ENCODE measurements at places on chromosomes 3 and 15.

- no peak for DNase-seq
Observed at GRCh38 chr3:141287326-141287725, 55.7 kb downstream of the PXYLP1 start.

- DNase-seq, result no peak
Observed at GRCh38 chr15:68318008-68318835, 40.7 kb downstream of the FEM1B start.

- no peak for DNase-seq
Observed at GRCh38 chr15:80584973-80585525, 110.1 kb upstream of the ABHD17C start.

DNA sequence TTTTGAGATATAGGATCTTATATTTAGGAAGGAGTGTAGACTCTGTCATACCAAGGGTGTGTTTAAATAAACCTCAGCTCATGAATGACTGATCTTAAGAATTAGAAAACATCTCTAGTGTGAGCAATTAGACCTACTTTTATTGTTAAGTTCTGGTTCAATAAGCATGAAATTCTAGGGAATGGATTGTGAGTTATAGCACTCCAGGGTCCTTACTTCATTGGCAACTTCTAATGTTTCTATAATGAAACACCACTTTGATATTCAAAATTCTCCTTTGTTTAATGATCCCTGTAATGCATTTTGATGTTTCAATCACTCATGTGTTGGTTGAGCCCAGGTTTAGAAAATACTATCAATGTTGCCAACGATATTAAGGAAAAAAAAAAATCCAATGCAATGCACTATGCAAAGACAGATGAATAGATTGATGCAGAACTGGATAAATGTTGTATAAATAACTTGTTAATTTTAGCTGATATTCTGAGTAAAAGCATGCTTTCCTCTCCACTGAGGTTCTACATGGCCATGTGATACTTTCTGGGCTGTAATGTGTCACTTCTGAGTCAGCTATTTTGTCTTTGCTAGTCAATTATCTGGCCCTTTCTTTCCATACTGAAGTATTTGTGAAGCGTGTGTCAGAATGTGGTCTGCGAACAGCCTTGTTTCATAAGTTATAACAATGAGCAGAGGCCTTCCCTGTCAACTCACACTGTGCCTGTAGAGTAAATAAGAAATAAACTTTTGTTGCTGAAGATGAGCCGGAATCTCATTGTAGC lies 1035.9 kb downstream of the PLOD2 start:
- DNase-seq, result no peak

GRCh38 chr3:13288732-13289718 lies 131.1 kb downstream of the NUP210 start:
- no peak for DNase-seq

DNA sequence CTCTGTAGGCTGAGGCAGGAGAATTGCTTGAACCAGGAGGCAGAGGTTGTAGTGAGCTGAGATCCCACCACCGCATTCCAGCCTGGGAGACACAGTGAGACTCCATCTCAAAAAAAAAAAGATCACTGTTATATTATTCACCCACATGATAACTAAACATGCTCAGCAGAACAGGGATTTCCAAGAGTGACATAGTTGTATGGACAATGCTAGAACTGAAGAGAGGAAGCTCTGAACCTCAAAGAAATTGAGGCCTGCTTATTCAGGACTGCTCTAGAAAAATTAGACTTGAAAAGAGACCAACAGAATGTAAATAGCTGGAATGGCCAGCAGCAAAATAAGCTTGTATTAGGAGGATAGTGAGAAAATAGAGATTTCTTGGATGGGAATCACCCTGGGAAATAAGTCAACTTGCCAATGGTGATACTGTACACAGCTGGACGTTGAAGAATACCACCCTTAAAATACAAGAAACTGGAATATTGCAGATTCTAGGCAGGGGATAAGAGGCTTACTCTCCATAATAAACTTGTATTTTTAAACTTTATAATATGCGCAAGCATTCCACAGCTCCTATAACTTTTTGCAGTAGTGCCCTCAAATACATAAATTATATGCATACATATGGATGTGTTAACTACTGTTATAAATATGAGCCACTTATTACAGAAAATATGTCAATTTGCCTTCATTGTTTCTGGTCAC lies 28.2 kb downstream of the PIK3CB start:
- DNase-seq, result no peak

DNA sequence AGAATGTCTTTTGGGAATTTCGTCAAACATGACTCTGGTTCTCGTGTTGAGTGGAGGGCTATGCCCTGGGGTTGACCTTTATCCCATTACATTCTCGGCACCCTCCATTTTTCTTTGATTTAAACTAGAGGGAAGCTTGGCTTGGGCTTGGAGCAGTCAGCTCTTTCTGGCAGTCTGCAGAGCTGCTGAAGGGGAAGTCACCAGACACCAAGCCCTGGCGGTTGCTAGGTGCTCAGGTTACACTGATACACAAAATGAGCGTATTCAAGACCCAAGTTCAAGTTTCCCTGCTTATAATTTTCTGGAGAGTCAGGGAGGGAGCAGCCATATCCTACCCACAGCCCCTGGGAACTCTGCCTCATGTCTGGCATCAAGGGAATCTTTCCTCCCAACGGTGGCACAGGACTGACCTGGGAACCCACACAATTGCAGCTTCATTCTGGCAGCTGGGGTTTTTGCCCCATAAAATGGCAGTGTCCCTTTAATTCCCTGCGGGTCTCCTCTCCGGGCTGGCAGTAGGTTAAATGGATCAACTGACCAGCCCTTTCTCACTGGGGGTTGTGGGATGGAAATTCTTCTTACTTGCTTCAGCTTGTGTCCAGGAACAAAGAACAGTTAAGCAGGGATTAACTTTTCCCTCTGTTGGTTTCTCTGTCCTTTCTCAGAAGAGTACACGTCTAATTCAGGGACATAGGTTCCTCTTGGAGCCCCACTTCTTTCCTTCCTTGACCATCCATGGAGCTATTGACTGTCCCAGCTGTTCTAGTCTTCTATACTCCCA lies 110.0 kb upstream of the DLG1 start:
- no peak for DNase-seq

GRCh38 chr3:74288761-74289160 lies 325.7 kb downstream of the CNTN3 start:
- no peak for DNase-seq

GRCh38 chr3:126911162-126912026 lies 71.5 kb upstream of the PLXNA1 start:
- peak; percentile 90 for DNase-seq

GRCh38 chr3:115803661-115804060 lies 180.4 kb downstream of the GAP43 start:
- DNase-seq, result no peak

- no peak for DNase-seq
Observed at GRCh38 chr15:71385026-71385425, 269.8 kb downstream of the THSD4 start.

GRCh38 chr3:56055546-56055945 lies 412.7 kb downstream of the ERC2 start:
- DNase-seq, result no peak

DNA sequence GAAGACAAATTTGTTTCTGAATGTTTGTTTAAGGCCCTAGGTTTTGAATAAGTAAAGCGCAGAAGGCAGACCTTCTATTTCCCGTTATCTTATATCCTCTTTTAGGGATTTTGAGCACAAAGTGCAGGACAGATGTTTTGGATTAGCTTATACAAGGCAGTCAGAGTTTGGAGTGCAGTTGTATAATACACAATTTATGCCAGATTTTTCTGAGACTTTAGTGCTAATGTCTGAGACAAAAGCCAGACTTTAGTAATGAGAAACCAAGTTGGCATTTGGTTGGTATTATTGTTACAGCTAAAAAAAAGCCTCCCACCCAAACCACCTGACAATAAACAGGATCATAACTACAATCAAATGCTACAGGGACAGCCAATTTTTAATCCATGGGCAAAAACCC lies 309.9 kb upstream of the SATB1 start:
- DNase-seq, result no peak

GRCh38 chr15:91291673-91292072 lies 191.6 kb downstream of the SV2B start:
- no peak for DNase-seq

DNA sequence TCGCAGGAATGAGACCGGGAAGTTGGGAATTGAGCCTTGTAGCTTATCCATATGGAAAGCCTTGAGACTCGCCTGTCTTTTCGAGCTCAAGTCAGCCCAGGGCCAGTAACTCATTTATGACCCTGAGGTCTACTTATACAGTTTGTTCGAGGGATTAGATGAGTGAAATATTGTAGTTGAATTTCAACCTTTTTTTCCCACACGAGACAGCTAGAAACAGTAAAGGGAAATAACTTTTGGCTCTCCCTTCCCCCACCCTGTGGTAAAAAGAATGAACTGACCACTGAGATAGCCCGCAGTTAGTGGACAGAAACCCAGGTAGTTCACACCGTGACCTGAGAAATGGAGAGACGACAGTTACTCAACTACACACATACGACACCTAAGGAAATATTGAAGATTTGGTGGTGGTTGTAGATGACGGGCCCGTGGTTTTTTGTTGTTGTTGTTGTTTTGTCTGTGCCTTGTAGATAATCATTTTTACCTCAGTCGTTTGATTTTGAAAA lies 841 bp downstream of the EIF3J start:
- no peak for DNase-seq

- no peak for DNase-seq
Observed at GRCh38 chr15:66763186-66764071, 61.4 kb downstream of the SMAD6 start.

DNA sequence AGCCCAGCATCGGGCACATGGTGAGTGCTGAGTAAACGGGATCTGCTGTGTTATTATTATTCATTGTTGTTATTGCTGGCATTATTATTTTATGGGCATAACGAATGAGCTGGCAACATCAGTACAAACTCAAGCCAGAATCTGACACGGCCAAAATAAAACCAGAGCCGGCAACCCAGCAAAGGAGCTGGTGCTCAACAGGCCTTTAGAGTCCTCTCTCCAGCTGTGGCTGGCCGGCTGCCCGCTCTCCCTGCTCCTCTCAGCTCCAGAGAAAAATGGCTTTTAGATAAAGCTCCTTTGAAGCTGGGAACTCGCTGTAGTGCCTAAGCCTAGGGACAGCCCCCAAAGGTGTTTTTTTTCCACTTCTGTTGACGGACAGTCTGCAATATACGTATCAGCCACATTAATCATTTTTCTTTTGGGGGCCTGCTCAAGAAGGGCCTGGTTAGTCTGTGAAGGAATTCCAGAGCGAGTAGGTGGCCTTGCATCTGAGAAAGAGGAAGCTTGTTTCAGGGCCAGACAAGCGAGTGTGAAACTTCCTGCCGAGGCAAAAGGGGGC lies 193.9 kb upstream of the UBE2E1 start:
- DNase-seq, result peak; percentile 55

- DNase-seq, result no peak
Observed at GRCh38 chr3:63762180-63762579, 56.9 kb upstream of the C3orf49 start.

- no peak for DNase-seq
Observed at GRCh38 chr3:129745253-129745652, 138.8 kb upstream of the PLXND1 start.

- no peak for DNase-seq
Observed at GRCh38 chr3:15967577-15967976, 169.8 kb upstream of the ANKRD28 start.

DNA sequence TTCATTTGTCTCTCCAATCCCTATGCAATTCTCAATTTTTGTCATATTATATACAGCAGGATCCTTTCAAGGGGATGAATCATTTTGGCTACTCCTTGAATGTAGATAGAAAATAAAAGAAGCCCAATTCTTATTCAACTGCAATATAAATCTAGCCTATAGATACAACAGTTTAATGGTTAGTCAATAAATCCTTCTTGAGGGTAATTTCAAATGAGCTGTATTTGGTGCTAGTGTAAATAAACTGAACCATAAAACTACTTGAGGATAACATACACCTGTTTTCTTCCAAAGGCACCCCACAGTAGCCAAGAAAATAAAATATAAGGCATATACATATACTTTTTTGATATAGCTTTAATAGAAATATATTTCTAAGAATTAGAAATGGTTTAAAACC lies 830.3 kb downstream of the ROBO1 start:
- no peak for DNase-seq

- no peak for DNase-seq
Observed at GRCh38 chr3:106119614-106120082, 250.8 kb upstream of the CBLB start.

DNA sequence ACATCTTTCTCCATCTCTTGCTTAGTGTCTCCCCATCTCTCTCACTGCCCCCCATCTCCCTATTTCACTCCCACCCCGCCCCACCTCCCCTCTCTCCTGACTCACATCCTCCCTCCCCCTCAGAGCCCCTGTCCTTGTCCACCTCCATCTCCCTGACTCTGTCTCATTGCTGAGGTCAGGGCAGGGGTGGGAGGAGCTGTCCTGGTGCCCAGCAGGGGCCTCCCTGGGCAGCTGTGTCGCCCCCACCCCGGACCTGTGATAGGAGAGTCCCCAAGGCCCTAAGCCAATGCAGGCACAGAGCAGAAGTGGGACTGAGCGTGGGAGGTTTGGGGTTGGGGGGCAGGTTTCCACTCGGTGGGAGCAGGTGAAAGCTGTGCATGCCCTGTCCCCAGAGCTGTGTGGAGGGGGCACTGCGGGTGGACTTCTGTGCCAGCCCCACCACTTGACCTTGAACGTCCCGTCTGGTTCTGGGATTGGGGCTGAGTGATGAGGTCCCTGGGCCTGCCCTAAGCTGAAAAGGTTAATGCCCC lies 210.8 kb downstream of the TBC1D2B start:
- no peak for DNase-seq

DNA sequence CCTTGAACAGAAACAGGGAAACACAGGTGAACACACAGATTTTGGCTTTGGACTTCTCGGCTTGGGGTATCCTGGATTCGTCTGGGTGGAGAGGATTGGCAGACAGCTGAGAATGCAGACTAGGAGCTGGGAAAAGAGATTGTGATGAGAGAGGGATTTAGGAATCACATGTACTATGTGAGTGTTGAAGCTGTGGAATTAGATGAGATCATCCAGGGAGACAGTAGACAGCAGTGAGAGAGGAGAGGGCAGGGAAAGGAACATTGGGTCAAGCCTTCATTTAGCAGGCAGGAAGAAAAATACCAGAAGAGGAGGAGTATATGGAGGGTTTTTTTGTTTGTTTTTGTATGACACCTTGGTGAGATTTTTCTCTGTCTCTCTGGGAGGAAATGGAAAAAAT lies 262.1 kb upstream of the TBL1XR1 start:
- DNase-seq, result no peak

DNA sequence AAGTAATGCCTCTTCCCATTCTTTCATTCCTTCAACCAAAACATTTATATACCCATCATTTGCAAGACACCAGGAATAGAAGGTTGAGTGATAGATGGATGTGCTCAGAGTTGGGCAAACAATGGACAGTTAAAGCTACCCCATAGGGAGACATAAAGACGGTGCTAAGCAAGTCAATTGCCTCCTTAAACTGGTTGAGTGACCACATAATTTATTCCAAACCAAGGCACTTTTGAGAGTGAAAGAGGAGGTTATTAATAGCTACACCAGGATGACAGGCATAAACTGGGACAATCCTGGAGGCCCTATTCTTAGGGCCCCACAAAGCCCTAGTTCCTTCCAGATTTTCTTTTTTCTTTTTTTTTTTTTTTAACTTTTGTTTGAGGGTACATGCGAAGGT lies 21.4 kb upstream of the DYNC1LI1 start:
- no peak for DNase-seq
